ENCODE measurements at places on chromosomes 6 and 20. TPM values are rescaled to one million over a fixed set of nuclear protein-coding genes. Genes with fewer than 3 reads are reported as not detected.
A peak's percentile ranks its signal among the peaks of the same experiment; 100 is the strongest.

- no peak for DNase-seq
These were observed 251.6 kb upstream of the TAB2 start for GRCh38 chr6:149065658-149066556.

- DNase-seq = no peak
These were observed 19.1 kb upstream of the ARMC12 start for GRCh38 chr6:35717449-35718374.

DNA sequence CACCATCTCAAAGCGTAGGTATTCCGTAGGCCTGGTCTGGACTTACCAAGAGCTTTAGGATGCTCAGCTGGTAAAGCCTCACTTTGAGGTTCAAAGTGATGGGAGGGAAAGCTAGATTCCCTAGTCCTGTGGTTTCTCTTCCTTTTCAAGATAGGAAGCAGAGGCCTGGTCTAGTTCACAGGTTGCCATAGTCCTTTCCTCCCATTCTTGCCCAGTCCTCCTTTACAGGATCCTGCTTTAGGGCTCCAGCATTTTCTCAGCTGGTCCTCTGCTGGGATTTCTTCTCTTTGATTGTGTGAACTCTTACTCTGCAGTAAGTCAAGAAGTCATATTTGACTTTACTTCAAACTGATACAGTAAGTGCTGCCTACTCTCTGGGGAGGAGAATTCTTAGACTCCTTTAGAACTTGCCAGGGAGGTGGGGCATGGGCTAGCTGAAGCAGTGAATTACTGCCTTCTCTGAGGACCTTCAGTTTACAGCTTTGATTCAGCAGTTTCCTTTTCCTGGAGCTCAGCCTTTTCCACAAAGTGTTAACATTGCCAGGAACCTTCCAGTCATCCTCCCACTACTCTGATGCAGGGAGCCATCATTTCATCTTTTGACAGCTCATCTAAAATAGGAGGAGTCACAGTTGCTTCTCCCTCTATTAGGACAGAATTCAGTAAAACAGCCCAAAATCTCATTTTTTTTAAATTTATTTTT, 42.8 kb upstream of the PLCG1 start:
- no peak for DNase-seq

The PLN gene
- 194 TPM for total RNA-seq

- DNase-seq = no peak
These were observed 109.4 kb downstream of the TNFAIP3 start for GRCh38 chr6:137976430-137976829.

The ABRACL gene
- 6.2 TPM for total RNA-seq

GRCh38 chr6:3317741-3318211, 59.0 kb downstream of the PSMG4 start:
- DNase-seq = no peak

DNA sequence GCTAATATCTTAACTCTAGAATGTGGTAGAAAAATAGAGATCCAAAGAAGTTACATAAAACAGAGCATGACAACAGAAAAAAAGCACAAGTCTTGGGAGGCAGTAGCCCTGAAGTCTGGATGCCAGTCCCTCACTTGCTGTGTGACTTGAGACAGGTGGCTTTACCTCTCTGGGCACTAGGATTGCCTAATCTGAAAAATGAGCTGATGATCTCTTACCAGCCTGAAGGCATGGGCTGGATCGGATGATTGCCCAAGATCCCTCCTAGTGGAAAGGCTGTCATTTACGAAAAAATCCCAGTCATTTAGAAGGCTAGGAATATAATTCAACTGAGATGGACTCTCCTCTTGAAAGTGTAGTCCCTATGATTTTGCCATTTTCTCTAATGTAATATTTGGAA, 10.9 kb upstream of the GCM1 start:
- no peak for DNase-seq

The SMOC2 gene
- total RNA-seq = 139 TPM

The AGPAT4 gene
- 2.9 TPM for total RNA-seq

DNA sequence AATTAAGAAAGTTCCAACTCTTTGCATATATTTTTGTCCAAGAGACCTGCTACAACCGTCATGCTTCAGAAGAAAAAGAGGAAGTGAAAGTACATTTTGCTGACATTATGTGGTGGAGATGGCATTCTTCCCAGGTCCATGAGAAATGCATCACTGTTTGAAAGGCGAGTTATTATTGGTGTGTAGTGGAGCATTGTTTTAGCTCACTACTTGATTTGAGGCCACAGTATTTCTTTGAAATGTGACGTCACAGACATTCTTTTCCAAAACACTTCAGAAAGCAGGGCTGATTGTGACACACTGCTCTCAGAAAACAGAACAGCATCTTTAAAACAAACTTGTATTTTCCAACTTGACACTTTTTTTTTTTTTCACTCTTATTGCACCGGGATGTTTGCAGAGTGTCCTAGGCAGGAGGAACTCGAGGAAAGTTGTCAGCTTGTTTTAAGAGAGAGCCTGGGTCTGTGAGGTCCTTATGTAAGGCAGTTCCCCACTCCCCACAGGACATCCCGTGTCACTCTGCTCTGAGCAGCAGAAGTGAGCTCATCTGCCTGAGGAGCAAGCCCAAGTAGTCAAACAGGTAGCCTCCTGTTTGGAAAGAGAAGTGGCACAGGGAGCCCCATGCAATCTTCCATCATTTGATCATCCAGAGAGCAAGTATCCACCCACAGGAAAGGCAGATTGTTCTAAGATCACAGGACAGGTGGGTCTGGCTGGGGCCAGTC, 1.1 kb downstream of the SPTLC3 start:
- DNase-seq = peak; percentile 49

The INSM1 gene
- not detected for total RNA-seq

DNA sequence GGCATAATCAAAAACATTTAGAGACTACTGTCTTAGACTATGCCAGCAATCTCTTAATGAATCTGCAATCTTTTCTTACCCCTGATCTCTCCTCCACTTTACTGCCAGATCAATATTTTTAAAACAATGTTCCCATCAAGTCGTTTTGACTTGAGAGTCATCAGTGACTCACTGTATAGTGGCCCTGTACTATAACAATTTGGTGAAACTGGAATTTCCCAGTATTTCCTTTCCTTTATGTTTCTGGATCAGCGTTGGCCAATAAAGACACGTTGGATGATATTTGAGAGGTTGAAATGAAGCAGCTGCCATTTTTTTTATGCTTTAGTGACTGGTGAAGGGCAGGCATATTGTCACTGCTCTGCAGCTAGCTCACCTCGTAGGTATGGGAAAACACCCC, 10.1 kb upstream of the SMIM13 start:
- DNase-seq = no peak

The MAS1 gene
- total RNA-seq = 0.35 TPM

GRCh38 chr20:25196786-25197120, 1.2 kb downstream of the ENTPD6 start:
- DNase-seq = no peak

The GPRC6A gene
- not detected for total RNA-seq

GRCh38 chr6:157688960-157689599, 134.0 kb upstream of the SNX9 start:
- DNase-seq = peak; percentile 38

The ARMC12 gene
- total RNA-seq = 1.6 TPM

DNA sequence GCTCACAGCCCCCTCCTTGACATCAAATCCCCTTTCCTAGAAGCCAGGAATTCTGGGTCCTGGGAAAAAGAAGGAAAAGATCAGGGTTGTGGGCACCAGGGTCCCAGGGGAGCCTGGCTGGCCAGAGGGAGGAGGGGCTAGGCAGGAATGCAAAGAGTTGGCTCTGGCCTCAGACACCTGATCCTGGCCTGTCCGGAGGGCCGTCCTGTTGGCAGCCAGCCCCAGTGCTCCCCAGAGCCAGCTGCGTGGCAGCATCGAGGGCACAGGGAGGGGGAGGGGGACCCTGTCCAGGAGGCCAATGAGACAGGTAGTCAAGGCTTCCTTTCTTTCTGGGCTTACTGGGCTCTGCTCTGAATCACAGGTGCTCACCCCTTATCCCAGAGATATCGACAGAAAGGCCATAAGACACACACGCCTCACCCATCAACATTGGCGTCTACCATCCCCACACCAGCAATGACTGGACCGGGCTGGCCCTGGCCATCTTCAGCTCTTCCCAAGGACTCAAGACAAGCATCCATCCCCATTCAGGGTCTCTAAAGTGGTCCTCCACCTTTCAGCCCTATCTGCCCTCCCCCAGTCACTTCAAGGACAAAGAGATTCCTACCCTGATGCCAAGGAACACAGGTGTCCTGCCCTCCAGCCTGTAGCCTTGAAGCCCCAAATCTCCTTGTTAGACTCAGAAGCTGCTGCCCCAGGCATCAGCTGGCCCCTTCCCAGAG, 723 bp downstream of the COL11A2 start:
- DNase-seq = no peak

DNA sequence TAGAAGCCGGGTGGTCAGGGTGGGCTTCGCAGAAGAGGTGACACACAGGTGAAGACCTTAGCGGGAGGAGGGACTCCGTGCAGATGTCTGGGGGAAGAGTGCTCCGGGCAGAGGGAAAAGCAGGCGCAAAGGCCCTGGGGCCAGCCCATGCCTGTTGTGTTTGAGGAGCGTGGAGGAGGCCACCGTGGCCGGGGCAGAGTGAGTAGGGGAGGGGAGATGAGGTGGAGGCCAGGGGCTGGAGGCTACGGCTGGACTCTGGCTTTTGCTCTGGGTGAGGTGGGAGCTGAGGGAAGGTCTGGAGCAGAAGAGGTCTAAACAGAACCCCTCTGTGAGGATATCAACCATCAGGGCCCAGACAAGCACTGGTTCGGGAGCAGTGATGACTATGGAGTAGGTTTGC, 244.0 kb downstream of the PREX1 start:
- DNase-seq = no peak

The FLRT3 gene
- total RNA-seq = not detected

DNA sequence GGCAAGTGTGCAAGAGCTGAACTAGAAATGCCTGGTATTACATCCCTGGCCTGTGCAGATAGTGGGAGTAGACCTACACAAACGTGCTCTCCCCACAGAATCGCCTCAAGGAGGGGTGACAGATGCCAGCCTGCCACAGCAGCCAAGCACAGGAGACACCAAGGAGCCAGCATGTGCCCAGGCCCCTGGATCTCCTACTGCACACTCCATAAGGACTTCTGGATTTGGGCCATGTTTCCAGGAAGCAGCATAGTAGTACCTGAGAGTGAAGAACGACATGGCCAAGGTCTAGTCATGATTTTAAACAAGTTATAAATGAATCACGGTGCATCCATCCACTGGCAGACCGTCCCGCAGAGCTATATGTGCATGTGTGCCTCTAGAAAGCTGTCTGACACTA, 232.2 kb downstream of the SYNDIG1 start:
- no peak for DNase-seq

GRCh38 chr6:14796974-14797762, 448.7 kb upstream of the JARID2 start:
- no peak for DNase-seq
